Stimulated activated CD8-positive, alpha-beta memory T cell treated with anti-CD3 and anti-CD28 coated beads, Interleukin-4, amount 100 ng/mL, for 24 hours (primary cell): ENCODE measurements at places on chromosomes 2 and 18.

GRCh38 chr2:40118622-40119021, 333.3 kb downstream of the SLC8A1 start:
- no peak for DNase-seq

- peak; percentile 71 for DNase-seq
These were observed at the start of gene KIDINS220 for GRCh38 chr2:8836971-8837794. Gene KIDINS220, minus strand, starts transcription at chr2:8837613. Its CDS starts 10,520 bp downstream, at chr2:8827093.

DNA sequence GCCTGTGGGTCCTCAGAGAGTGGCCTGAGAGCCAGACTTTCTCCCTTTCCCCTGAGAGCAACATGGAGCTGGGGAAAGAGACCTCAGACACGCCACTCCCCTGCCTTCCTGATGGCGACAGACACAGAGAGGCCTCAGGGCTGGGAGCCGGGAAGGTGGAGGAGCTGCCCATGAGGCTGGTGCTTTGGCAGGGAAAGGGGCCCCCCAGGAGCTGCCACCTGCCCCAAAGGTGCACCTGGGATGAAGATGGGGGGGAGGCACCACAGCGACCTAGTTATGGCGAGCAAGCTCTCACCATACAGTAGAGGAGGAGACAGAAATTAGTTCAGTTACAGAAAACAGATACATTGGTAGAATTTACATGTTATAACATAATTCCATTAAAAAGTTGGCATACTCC, 80.7 kb upstream of the PXDN start:
- DNase-seq, result no peak

- no peak for DNase-seq
These were observed 443.9 kb upstream of the VRK2 start for GRCh38 chr2:57602733-57603132.

- peak; percentile 52 for DNase-seq
These were observed 234.4 kb upstream of the EPAS1 start for GRCh38 chr2:46062637-46063412.

DNA sequence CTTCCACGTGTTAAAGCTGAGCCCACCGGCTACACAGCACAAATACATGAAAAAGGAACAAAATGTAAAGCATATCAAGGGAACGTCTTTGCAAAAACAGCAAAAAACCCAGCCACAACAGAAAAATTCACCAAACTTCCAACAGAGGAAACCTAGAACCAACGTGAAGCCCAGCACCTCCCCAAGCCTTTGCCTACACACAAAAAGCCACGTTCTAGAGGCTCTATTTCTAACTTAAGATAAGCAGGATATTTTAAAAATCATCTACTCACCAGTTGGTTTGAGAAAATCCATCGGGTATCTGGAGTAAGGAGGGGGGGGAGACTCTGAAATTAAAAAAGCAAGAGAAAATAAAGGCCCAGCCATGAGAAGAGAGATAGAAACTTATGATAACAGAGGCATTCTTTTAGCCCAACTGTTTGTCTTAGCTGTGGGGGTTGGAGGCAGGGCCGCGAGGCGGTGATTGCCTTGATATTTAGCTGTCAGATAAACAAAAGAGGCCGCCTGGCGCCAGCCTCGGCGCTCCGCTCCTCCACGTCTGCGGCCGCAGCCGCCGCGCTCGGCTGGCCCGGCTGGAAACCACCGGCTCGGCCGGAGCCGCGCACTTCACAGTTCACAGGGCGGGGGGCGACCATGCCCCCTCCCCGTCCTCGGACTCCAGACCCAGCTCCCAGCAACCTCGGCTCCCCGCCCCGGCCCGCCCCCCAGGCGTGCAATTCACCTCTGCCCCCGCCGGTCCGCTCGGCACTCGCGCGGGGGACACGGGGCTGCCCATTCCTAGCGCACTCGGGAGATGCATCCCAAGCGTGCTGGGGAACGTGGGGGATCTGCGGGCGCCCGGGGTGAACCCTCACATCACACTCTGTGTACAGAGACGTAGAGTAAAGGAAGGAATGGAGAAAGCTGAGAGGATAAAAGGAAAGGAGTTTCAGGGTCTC, 2.4 kb downstream of the SMAD7 start:
- no peak for DNase-seq

DNA sequence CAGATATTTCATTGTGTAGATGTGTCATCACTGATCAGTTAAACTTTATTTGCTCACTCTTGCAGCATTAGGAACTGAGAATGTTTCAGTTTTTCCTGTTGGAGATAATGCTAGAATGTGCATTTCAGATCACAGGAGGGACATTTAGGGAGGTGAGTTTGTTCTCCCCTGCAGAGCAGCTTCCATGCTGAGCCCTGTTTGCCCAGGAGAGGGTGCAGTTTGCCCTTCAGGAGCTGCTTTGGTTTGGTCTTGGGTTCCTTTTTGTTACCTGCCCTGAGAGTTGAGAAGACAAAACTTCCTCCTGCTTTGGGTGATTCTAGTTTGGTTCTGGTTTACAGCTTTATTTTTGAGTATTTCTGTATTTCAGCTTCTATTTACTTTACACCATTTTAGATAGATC, 49.9 kb downstream of the DGKD start:
- no peak for DNase-seq

DNA sequence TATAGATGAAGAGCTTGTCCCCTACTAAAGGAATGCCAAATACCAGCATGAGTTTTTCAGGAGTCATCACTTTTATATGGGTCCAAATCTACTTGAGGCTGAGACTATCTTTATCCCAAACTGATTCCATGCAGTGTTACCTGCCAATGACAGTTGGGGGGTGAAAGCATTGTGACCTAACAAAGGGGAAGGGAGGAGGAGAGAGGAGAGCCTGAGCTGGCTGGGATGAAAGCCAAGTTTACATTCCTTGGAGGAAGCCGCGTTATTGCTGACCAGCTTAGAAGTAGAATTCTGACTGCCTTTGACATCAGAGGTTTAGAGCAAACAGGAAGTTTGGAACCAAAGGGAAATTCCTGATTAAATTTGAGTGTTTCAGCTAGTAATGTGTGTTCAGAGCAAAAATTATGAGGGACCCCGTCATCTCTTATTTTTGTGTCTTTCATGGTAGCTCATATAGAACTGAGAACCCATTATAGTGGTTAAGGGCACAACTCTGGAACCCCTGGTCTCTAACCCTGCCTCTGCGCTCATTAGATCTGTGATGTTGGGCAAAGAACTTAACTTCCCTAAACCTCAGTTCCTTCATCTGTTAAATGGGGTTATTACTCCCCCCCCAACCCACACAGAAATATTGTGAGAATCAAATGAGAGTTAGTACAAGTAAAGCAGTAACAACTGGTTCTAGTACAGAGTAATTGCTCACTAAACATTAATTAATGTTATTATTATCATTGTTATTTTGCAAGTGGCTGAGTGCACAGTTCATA, 199.3 kb upstream of the EPAS1 start:
- DNase-seq, result no peak

- DNase-seq, result no peak
These were observed 4.9 kb downstream of the IRS1 start for GRCh38 chr2:226794751-226795171.

- no peak for DNase-seq
These were observed 67.7 kb downstream of the PDCL3 start for GRCh38 chr2:100630473-100630977.

GRCh38 chr2:104786821-104787220, 67.1 kb upstream of the POU3F3 start:
- no peak for DNase-seq

DNA sequence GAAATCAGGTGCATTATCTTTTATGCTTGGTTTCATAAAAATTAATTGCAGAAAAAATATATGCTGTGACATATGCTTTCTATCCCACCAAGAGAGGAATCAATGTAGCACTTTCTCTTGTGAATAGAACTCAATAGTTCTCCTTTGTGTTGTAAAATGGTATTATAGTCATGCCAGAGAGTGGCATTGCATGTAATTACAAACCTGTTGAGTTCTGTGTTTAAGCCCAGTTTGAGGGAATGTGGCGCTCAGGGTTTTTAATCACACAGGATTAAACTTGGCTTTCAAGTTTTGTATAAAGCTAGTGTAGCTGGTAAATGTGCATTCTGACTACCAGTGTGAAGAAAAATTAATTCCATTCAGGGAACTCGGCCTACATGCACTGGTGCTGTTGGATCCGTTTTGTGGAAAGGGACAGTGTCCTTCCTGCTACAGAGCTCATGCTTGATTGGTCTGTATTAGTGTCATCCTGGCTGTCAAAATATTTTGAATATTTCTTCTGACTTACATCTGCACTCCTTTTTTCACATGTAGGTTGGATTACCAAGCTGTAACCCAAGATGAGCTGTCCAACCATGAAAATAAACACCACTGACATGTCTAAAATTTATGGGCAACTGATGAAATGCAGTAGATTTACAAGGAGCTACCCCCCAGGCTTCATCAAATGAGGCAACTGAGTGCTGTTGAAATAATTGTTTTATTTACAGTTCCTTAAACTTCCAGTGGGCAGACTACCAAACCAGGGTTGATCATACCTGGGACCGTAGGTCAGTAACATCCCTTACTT, 80.3 kb downstream of the SLC4A3 start:
- DNase-seq, result no peak

DNA sequence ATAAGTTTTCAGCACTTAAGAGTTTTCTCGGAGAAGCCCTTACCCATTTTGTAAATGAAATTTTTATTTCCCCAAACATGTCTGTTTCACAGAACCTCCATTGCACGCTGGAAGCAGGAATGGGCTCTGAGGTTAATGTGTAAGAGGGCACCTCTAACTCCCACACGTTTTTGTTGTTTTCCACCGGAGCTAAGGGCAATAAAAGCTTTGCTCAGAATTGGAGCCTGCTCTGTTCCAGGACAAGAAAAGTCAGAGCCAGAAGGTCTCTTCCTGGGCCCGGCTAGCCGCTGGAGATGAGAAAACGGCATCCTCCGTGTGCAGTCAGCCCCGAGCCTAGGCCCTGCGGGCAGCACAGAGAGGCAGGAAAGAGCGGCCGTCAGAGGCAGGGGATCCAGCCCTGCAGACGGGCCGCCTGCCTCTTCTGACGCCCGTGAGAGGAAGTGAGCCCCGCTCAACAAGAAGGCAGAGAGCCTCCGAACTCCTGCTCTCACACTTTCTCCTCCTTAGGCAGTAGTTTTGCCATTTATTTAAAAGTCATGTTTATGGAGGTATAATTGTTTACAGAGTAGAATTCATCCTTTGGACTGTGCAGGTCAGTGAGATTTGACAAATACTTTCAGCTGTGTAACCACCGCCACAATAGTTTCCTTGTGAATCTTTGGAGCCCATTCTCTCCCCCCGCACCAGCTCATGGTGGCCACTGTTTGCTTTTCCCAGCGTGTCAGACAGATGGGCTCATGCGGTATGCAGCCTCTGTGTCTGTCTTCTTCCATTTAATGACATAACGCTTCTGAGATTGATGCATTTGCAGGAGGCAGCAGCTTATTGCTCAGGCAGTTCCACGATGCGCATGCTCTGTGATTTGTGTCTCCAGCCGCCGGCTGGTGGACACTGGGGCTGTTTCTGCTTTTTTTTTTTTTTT, 117.3 kb downstream of the GALR1 start:
- no peak for DNase-seq

- no peak for DNase-seq
These were observed 146.3 kb downstream of the TMX3 start for GRCh38 chr18:68568364-68569155.

DNA sequence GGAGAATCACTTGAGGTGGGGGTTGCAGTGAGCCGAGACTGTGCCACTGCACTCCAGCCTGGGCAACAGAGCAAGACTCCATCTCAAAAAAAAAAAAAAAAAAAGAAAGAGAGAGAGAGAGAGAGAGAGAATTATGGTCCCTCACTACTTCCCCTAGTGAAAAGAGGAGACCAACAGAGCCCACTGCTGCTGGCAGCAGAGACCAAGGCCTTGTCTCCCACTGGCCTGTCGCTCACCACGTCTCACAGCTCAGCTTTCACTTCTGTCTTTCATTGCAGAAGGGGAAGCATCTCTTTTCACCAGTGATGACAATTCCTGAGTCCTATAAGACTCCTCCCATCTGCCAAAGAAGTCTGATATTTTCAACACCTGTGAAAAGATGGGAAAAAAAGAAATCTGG, 81.3 kb downstream of the CLHC1 start:
- DNase-seq, result no peak

- no peak for DNase-seq
These were observed 396.8 kb upstream of the NETO1 start for GRCh38 chr18:73264562-73264921.

GRCh38 chr2:12081481-12082210, 335.2 kb downstream of the LPIN1 start:
- DNase-seq, result no peak

GRCh38 chr2:110105183-110105582, 10.4 kb downstream of the MALL start:
- DNase-seq, result no peak

DNA sequence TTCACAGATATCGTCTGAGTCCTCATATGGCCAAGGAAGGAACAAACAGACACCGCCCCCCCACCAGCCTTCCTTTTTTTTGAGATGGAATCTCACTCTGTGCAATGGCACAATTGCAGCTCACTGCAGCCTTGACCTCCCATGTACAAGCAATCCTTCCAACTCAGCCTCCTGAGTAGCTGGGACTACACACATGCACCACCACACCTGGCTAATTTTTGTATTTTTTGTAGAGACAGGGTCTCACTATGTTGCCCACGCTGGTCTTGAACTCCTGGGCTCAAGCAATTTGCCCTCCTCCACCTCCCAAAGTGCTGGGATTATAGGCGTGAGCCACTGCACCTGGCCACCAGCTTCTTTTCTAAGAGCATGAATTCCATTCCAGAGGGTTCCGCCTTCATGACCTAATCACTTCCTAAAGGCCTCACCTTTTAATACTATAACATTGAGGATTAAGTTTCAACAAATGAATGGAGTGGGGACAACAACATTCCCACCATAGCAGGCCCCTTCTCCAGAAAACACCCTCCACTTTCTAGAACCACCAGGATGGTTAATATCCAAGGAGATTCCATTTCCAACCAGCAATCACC, 2.2 kb upstream of the TMBIM1 start:
- DNase-seq, result no peak

DNA sequence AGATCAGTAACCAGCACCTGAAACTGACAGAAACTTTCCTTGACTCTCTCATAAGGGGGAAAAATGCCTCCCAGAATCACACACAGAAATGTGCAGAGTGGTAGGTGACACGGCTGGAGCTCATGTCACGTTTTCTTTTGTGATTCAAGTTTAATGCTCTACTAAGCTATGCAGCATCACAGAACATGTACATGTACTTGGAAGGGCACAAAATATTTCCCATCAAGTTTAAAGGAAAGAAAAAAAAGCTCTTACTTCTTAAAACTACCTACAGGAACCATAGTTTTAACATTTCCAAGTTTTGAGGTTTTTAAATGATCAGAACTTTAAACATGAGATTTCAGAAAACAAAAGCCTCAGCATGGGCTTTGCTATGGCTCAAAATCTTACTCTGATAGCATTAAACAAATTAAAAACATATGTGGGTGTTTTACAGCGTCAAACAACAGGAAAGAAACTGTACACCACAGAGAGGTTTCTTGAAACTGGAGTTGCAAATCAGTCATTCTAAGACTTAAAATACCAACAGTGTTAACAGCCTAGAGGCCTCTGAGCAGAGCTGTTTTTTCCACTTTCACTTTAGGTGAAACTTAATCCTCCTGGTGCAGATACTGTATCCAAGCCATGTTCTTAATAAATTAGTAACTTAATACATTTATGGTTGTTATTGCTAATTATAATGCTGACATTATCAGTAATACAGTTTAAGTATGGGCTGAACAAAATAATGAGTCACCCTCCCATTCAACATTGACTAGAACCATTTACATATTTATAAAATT, 30.1 kb downstream of the MBP start:
- DNase-seq, result no peak
